ENCODE measurements at places on chromosomes 1 and 21. TPM values are rescaled to one million over a fixed set of nuclear protein-coding genes. Genes with fewer than 3 reads are reported as not detected.

ERI3 gene
- total RNA-seq = 74.2 TPM

CRABP2 gene
- 209 TPM for total RNA-seq

OR2L5 gene
- total RNA-seq = not detected

DNA sequence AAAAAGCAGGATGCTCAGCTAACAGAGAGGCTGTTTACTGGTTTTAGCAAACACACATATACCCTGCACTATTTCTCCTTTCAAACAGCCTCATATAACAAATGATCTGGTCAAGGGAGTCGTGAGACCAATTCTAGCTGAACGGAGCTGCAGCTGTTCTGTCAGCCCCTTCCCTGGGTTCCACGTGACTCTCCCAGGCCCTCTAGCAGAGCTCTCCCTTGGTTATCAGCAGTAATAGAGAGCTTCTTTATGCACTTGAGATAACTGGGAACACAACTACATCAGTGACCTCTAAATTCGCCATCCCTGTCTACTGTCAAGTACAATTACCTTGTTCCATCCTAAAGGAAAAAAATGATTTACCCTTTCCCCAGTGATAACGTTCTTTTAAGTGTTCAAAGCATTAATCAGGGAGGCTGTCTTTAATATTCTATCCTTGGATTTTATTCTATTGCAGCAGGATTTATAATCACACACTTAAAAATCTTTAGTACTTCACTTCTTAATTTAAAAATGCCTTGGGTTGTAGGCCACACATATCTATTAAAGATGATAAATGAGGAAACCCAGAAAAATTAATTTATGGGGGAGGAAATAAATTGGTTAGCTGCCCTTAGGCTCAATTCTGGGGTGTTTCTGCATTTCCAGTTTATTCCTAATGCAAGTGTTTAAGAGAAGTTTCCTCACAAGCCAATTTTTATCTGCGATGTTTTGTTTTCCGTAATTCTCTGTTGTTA lies 28.2 kb downstream of the PTGER3 start:
- no peaks in the 10 kb centered on the region for H3K4me1 ChIP-seq
- no peak overlapping the region for H3K4me3 ChIP-seq
- no peaks in the 10 kb centered on the region for H3K36me3 ChIP-seq
- peaks cover 24% of the 10 kb centered on the region for H3K27me3 ChIP-seq

DNA sequence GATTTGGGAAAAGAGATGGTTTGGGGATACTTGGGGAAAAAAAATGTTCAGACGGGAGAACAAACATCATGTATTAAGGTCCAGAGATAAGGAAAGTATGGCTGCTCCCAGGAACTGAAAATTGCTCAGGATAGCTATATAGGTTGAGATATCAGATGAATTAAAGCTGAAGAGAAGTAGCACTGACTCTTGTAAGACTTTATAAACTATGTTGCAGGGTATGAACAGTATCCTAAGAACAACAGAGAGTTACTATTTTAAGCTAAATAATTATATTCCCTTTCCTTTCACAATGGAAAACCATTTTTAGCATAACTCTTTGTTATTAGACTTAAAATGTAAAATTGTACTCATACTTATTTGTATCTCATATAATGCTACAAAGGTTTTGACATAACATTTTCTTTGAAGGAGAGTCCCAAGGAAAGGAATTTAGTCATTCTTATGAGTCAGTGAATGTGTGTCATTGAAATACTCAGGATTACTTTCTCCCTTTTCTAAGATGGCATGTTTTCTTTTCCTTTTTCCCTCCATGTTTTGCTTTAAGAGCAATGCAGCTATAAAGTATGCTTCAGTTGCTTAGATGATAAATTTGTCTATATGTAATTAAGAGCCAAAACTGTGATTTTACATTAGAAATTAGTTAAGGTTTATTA lies 139.4 kb upstream of the KIAA1614 start:
- H3K36me3 ChIP-seq = no peaks in the 10 kb centered on the region
- H3K4me1 ChIP-seq = no peaks in the 10 kb centered on the region
- no peak overlapping the region for H3K4me3 ChIP-seq
- no peaks in the 10 kb centered on the region for H3K27me3 ChIP-seq

DNA sequence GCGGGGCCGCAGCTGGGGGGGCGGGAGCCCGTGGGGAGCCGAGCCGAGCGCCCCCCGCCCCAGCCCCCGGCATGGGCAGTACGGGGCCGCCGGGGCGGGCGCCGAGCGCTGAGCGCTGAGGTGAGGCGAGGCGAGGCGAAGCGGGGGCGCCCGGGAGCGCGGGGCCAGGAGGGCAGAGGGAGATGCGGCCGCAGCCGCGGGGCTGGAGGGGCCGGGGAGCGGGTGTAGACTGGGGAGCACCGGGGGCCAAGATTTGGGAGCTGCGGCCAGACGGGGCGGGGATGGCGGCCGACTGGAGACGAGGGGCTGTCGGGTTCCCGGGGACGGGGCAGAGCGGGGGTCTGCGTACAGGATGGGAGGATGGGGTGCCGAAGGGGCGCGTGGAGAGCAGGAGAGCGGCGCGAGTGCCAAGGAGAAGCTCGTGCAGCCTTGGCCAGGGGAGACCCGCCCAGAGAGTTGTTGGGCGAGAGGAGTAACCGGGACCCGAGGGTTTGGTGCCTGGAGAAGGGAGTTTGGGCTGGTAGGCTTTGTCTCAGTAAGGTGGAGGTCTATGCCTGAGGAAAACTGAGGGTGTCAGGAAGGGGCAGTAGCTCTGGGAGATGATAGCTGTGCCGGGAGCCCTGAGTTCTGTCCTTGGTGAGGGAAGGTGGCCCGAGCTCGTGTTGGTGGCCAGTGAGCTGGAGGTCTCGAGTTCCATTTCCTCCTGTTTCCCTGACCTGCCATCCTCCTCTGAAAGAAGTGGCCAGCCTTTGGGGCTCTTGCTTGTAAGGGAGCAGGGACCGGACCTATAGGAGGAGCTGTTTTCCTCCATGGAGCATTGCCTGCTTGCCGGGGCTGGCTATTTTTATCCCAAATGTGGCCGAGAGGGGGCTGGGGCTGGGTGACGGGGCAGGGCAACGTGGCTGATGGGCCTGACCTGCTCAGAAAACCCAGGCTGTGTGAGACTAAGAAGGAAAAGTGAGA lies 539 bp downstream of the ATP8B2 start:
- H3K27me3 ChIP-seq = no peaks in the 10 kb centered on the region
- peaks cover 49% of the 10 kb centered on the region for H3K4me1 ChIP-seq
- H3K36me3 ChIP-seq = 0 out of 2 replicates have a peak, but pooled peaks cover under 1% of the 10 kb centered on the region
- peak overlapping the region; percentile 79 for H3K27ac ChIP-seq
- peak overlapping the region; percentile 77 for H3K4me3 ChIP-seq
- DNase-seq = peak; percentile 73

DNA sequence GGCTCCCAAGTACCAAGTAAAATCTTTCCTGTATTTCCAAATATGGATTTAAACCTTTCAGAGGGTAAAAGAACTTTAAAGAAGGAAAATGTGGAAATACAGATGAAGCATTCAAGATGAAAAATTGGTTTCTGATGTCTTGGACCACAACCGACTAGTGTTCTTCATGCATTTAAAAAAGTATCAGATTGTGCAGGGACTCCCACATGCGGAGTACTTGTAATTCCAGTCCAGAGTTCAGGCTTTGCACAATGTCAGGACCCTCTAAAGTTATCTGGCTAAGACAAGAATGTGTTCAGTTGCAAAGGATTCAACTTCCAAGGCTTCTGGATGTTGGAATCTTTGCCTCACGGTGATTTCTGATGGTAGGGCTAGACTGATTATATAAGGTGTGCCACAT lies 66.7 kb downstream of the RGL1 start:
- H3K27me3 ChIP-seq = no peaks in the 10 kb centered on the region
- H3K27ac ChIP-seq = no peak overlapping the region
- no peak overlapping the region for H3K4me3 ChIP-seq
- no peaks in the 10 kb centered on the region for H3K36me3 ChIP-seq
